Suprapubic skin (tissue), 4 donors: ENCODE measurements at places on chromosomes 16 and 17.

DNA sequence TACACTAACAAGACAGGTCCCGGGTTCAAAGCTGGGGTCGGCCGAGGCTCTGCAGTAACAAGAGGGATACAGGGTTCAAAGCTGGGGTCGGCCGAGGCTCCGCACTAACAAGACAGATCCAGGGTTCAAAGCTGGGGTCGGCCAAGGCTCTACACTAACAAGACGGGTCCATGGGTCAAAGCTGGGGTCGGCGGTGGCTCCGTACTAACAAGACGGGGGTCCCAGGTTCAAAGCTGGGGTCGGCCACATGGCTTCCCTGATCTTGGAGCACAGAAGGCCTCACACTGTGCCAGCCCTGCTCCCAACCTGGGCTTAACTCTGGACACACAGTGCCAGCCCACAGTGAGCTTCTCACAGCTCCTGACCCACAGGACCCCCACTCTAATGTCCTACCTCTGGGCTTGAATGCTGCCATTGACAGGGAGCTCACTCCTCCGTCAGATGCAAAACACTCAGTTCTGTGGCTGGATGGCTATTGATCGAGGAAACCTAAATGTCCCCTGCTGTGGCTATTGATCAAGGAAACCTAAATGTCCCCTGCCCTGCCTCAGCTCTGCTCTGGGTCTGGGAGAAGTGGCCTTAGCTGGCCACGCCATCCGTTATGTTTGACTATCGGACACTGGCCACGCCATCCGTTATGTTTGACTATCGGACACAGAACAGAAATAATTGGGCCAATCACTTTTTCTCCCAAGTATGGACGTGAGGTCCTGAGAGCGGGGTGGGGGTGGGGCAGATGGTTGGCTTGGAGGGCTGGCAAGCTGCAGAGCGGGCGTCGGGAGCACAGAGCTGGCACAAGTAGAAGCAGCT lies 54.6 kb upstream of the DOC2B start:
- H3K4me1 ChIP-seq: peaks cover 6% of the 10 kb centered on the region
- no peak overlapping the region for H3K4me3 ChIP-seq
- H3K36me3 ChIP-seq: no peaks in the 10 kb centered on the region
- H3K27ac ChIP-seq: no peak overlapping the region

- no peak for DNase-seq
- peaks cover 10% of the 10 kb centered on the region for H3K4me1 ChIP-seq
These were observed 38.1 kb upstream of the SSTR5 start for GRCh38 chr16:1034230-1035065.

- peaks cover 7% of the 10 kb centered on the region for H3K4me1 ChIP-seq
- H3K4me3 ChIP-seq: no peak overlapping the region
- DNase-seq: no peak
These were observed 29.6 kb downstream of the TNRC6A start for GRCh38 chr16:24759006-24759405.

GRCh38 chr17:28470914-28471366 lies 2.5 kb upstream of the SLC13A2 start:
- DNase-seq: no peak
- no peaks in the 10 kb centered on the region for H3K36me3 ChIP-seq
- H3K4me1 ChIP-seq: no peaks in the 10 kb centered on the region

- H3K27ac ChIP-seq: no peak overlapping the region
- peaks cover 44% of the 10 kb centered on the region for H3K27me3 ChIP-seq
- no peak for DNase-seq
- H3K4me3 ChIP-seq: no peak overlapping the region
These were observed 2.7 kb downstream of the MPO start for GRCh38 chr17:58277802-58278595.

DNA sequence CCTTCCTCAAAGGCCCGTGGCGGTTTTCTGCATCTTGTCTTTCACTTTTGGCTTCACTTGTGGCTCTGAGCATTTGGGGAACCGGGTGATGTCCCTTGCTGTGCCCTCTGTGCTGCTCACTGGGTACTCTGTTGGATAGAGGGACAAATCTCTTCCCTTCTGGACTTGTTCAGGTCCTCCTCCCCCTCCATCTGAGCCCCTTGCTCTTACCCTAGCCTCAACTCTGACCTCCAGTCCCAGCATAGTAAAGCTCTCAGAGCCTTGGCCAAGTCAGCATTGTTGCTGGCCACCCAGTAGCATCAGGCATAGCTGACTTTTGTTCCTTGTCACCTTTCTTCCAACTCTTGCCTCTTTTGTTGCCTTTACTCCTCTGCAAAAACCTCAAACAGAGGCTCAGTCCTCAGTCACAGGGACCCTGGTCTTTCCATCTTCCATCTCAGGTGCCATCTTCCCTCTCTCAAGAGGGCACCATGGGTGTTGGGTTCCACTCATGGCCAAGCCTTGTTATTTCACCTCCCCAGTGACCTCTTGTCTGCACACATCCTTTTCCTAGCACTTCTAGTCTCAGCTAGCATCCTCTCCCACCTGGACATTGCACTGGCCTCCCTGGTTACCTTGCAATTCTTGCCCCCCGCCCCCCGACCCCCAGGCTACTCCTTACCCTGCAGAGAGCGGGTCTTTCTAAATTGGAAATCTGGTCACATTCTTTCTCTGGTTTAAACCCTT lies 393 bp upstream of the PSMB10 start:
- peaks cover 19% of the 10 kb centered on the region for H3K4me1 ChIP-seq
- no peak for DNase-seq
- H3K36me3 ChIP-seq: peaks cover 11% of the 10 kb centered on the region
- no peaks in the 10 kb centered on the region for H3K27me3 ChIP-seq

DNA sequence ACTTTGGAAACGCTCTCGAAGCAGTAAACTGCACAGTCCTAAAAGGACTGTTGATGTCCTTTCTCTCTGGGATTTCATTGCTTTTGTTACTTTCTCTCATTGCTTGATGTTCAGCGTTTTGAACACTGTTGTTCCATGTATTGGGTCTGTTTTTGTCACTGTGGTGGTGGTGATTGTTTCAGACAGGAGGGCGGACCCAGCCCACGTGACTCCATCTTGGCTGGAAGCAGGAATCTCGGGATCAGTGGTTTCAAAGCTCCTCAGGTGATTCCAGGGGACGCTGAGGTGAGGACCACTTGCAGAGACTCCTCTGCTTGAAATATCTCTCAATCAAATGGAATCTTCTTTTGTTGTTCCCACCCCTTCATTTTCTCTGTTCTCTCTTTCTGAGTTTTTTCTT lies 18.3 kb downstream of the C16orf54 start:
- no peak overlapping the region for H3K4me3 ChIP-seq
- DNase-seq: no peak
- no peaks in the 10 kb centered on the region for H3K4me1 ChIP-seq
- H3K36me3 ChIP-seq: no peaks in the 10 kb centered on the region
- no peaks in the 10 kb centered on the region for H3K27me3 ChIP-seq

DNA sequence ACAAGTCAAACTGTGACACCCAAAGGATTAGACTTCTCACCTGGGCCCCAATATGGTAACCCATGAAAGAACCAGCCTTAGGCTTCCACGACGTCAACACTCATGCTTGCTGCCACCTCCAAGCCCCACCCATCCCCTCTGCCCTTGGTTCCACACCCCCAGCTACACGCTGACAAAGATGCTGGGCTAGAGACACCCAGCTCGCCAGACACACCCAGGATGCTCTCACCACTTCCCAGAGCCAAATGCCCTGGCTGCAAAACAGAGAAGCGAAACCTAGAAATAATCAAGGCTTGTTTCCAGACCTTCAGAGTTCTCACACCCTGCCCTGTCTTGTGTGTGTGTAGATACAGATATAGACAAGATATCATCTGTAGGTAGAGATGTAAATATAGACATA lies 26.0 kb upstream of the ADCY9 start:
- H3K4me3 ChIP-seq: no peak overlapping the region
- no peaks in the 10 kb centered on the region for H3K36me3 ChIP-seq
- no peak for DNase-seq
- no peak overlapping the region for H3K27ac ChIP-seq

DNA sequence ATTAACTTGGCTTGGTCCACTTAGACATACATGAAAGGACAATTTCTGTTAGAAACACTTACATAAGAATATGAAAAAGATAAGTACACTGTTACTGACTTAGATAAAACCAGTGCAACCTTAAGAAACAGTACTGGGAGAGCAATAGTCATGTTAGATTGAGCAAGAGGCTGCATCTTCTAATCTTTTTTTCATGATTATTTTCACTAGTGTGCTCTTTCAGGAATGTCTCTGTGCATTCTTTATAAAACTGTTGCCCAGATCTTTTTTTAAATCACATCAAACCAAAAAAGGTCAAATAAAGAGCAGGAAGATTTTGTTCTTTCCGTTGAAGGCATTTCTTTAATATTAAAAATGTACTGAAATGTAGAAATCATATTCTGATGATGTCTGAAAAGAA lies 100.7 kb upstream of the AXIN2 start:
- no peak overlapping the region for H3K27ac ChIP-seq
- no peaks in the 10 kb centered on the region for H3K36me3 ChIP-seq
- no peaks in the 10 kb centered on the region for H3K27me3 ChIP-seq

- peak overlapping the region; percentile 19 for H3K4me3 ChIP-seq
- no peak for DNase-seq
- peaks cover 90% of the 10 kb centered on the region for H3K4me1 ChIP-seq
- H3K27ac ChIP-seq: peak overlapping the region; percentile 89
- H3K36me3 ChIP-seq: peaks cover under 1% of the 10 kb centered on the region
- H3K27me3 ChIP-seq: no peaks in the 10 kb centered on the region
These were observed 20.5 kb downstream of the CDC42EP4 start for GRCh38 chr17:73291260-73291801.

DNA sequence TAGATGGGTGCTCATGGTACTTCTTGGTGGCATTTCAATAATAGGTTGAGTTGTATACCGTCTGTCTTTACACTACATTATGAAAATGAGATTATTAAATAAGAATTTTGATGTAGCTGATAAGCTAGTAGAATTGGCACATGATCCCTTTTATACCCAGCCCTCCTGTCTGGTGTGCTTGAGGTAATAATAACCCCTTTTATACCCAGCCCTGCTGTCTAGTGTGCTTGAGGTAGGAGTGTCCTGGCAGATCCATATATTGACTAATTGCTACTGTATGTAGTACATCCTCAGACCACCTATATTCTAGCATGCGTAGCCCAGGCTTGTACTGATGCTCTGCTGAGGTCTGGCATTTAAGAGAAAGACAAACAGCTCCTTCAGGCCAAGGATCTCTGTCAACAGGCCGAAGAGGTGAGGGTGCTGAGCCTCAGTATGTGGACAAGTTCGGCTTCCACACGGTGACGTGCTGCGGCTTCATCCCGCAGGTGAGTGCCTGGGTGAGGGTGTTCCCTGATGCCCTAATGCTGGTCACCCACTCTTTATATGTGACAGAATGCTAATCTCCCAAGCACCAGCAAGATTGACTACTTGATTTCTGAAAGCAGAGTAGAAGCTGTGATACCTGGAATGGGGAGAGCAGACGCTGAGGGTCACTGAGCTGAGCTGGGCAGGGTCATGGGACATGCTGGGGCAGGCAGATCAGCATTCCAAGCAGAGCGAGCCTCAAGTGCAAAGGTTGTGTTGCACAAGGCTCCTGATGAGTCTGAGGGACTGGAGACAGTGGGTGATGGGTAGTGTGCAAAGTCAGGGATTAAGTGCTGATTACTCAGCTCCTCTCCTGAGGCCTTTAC lies 5.7 kb downstream of the FN3K start:
- peaks cover 42% of the 10 kb centered on the region for H3K36me3 ChIP-seq
- no peak overlapping the region for H3K27ac ChIP-seq
- no peak for DNase-seq
- peaks cover 4% of the 10 kb centered on the region for H3K4me1 ChIP-seq
- H3K4me3 ChIP-seq: no peak overlapping the region

GRCh38 chr16:21592191-21592590 lies 7.2 kb upstream of the METTL9 start:
- no peak overlapping the region for H3K27ac ChIP-seq
- H3K4me1 ChIP-seq: peaks cover 6% of the 10 kb centered on the region
- H3K27me3 ChIP-seq: no peaks in the 10 kb centered on the region
- no peak for DNase-seq
- H3K4me3 ChIP-seq: no peak overlapping the region
- H3K36me3 ChIP-seq: no peaks in the 10 kb centered on the region

DNA sequence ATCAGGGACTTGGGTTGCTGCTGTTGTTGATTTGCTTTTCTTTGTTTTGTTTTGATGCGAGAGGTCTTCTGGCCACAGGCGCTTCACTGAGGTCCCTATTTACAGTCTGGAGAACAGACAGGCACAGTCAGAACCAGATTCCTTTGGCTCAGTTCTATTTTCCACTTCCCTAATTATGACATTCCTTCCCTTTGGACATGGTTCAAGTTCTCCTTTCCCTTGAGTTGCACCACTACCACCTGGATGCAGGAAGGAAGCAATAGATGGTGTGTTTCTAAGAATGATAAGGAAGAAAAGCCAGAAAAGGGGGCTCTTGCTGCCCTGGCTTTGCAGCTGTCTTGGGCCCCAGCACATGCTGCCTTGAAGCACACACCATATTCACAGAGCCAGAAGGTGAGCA lies 160.6 kb downstream of the MAF start:
- peaks cover 13% of the 10 kb centered on the region for H3K4me1 ChIP-seq
- no peak overlapping the region for H3K27ac ChIP-seq
- DNase-seq: no peak
- H3K36me3 ChIP-seq: no peaks in the 10 kb centered on the region
- no peak overlapping the region for H3K4me3 ChIP-seq
